NCI-H446 treated with DMSO at 0.1 percent for 48 hours (cell line): ENCODE measurements at places on chromosomes 2 and 18.

DNA sequence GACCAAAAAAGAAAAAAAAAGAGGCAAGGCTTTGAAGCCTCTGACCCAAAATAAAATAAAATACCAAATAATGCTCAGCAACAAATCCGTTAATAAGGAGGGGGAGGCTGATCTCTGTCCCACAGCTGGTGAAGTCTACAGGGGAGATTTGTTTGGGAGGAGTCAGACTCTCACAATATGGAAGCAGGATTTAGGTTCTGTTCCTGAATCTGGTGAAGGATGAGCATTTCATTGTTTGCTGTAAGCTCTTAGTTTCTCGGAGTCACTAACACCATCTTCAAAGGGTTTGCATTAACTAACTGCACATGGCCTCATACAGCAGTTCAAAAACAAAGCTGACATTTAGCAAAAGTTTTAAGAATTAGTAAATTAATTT lies 339.4 kb upstream of the TNP1 start:
- DNase-seq = no peak

- no peak for DNase-seq
Observed at GRCh38 chr18:74582642-74583041, 15.0 kb upstream of the ZNF407 start.

- no peak for DNase-seq
Observed at GRCh38 chr18:33507019-33507418, 66.5 kb upstream of the CCDC178 start.

GRCh38 chr2:175737722-175738361 lies 264.2 kb downstream of the LNPK start:
- DNase-seq = peak; percentile 51

GRCh38 chr2:151795646-151796240 lies 32.5 kb downstream of the ARL5A start:
- DNase-seq = no peak

DNA sequence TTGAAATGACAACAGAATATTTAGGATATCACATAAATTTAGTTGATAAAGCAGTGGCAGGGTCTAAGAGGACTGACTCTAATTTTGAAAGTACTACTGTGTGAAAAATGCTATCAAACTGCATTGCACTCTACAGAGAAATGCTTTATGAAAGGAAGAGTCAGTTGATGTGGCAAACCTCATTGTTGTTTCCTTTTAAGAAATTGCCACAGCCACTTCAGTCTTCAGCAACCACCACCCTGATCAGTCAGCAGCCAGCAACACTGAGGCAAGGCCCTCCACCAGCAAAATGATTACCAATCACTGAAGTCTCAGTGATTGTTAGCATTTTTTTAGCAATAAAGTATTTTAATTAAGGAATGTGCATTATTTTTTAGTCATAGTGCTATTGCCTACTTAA lies 488.7 kb upstream of the SLC39A10 start:
- DNase-seq = no peak

GRCh38 chr2:219798430-219798829 lies 171.0 kb downstream of the SLC4A3 start:
- DNase-seq = no peak

- DNase-seq = no peak
Observed at GRCh38 chr2:217906798-217907197, 96.0 kb downstream of the TNS1 start.

GRCh38 chr2:425947-426346 lies 138.1 kb upstream of the ALKAL2 start:
- DNase-seq = no peak

DNA sequence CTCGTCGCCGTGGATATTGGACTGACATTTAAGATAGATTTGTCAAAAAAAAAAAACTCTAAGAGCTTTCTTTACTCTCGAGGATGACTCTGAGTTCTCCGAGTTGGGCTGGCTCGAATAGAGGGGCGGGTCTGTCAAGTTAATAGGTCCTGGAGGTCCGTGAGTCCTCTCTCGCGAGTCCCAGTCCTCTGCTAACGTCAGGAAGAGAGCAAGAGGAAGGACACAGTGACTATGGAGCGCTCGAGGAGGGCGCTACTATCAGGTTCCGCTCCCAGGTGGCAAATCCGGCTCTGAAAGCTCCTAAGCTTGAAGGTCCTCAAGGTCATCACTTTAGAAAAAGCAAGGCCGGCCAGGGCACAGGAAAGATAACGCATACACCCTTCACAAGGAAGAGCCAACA lies 404 bp upstream of the AKAIN1 start:
- no peak for DNase-seq

- no peak for DNase-seq
Observed at GRCh38 chr2:69734854-69735544, 6.9 kb upstream of the ANXA4 start.

DNA sequence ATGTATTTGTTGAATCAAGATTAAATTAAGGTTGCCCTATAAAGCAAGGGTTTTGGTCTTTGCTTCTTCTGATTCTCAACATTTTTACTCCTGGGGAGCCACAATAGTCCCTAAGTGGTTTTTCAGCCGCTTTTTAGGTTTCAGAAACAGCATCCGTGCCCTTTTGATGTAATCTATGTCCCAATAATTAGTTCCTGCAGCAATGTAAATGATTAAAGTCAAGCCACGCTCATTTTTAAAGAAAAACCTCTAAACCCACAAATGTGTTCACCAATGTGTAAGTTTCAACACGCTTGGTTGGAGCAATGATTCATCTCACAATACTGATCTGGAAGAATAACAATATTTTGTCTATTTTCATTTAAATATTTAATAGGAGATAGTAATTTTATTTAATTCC lies 5.6 kb downstream of the ARL4C start:
- no peak for DNase-seq

DNA sequence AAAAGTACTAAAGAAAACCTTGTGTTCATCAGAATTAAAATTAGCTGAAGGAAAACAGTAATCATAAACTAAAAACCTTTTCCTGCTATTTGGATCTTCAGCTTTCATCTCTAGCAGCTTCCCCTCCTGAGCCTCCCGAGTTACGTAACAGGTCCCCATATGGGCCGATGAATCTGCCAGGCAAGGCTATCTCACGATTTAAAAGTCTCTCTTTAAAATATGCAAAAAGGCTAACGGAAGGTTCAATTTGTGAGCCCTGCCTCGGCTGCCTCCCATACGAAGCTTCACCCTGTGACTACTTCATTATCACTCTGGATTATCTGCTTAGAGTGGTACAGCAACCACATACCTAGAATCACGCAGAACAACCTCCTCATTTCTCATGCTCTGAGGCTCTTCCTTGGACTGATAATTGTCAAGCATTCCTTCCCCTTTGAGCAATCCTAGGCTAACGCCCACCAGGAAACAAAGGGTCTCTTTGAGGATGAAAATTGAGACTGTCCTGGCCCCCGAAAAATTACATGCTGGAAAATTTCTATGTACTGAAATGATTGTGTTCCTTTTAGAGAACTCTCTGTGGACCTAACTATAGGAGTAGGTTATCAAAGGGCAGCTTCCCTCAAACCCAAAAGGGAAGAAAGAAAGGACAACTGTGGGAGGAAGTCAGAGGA lies 147.4 kb downstream of the ZEB2 start:
- peak; percentile 42 for DNase-seq

GRCh38 chr2:6644261-6644660 lies 221.4 kb downstream of the CMPK2 start:
- no peak for DNase-seq

DNA sequence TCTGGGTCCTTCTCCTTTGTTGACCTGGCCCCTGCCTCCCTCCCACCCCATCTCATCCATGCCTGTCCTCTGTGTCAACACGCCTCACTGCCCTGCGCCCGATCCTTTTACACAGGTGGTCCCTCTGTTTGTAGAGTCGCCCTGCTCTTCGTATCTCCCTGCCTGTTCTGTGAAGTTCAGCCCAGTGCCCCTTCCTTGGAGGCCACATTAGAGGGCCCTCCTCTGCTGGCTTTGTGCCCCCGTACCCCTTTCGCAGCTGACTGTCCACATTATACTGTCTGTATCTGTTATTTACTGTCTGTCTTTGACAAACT lies 25.5 kb downstream of the ASAP2 start:
- DNase-seq = no peak

- DNase-seq = no peak
Observed at GRCh38 chr18:26700728-26701127, 152.4 kb upstream of the KCTD1 start.

DNA sequence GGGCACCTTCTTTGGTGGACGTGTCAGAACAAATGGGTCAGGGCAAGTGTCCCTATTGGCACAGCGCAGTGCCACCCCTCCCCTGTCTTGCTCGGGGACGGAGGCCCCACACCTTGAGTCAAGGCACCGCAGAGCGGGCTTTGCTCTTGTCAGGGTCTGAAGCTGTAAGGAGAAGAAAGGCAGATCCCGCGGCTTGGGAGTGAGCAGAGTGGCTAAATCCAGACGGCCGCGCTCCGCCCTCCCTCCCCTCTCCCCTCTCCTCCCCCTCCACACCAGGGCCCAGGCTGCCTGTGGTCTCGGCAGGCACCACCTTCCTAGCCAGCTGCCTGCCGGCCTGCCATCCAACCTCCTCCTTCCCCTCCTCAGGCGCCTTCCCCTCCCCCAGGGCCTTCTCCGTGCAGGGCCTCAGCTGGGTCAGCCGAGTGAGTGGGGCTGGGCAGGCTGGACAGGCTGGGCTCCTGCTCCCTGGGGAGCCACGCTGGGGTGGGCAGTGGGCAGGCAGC lies 25.8 kb downstream of the SPEG start:
- DNase-seq = peak; percentile 16

- no peak for DNase-seq
Observed at GRCh38 chr2:150110548-150110947, 376.9 kb downstream of the RND3 start.
